Airway epithelial cell (primary cell): ENCODE measurements at places on chromosomes 3 and 15. TPM values are rescaled to one million over a fixed set of nuclear protein-coding genes. Genes with fewer than 3 reads are reported as not detected.

The TNFSF10 gene
- total RNA-seq: 30.9 and 37.7 TPM in 2 replicates

The KCNMB2 gene
- not detected in 2 replicates for total RNA-seq

The PRR20G gene
- total RNA-seq: not detected in 2 replicates

The TMEM158 gene
- total RNA-seq: 6.0 and 8.8 TPM in 2 replicates

The NPAP1 gene
- total RNA-seq: not detected in 2 replicates

The CIB2 gene
- 4.5 and 9.4 TPM in 2 replicates for total RNA-seq

The TUSC7 gene
- not detected in 2 replicates for total RNA-seq

The GRK7 gene
- 0.07 TPM in 1 of 2 replicates, not detected in the other for total RNA-seq

The MCF2L2 gene
- total RNA-seq: 0.05 and 0.28 TPM in 2 replicates

The ITGB5 gene
- 102 and 209 TPM in 2 replicates for total RNA-seq

The RTP1 gene
- not detected in 2 replicates for total RNA-seq

The RMDN3 gene
- 22.3 and 29.5 TPM in 2 replicates for total RNA-seq

The CNTN4 gene
- total RNA-seq: not detected in 2 replicates

The FBXO40 gene
- total RNA-seq: not detected in 2 replicates

The CLDN1 gene
- 43.1 and 60.4 TPM in 2 replicates for total RNA-seq

The WDR76 gene
- total RNA-seq: 11.4 and 15.5 TPM in 2 replicates

The SAMMSON gene
- not detected in 2 replicates for total RNA-seq

The DUOX1 gene
- 39.9 and 59.4 TPM in 2 replicates for total RNA-seq

The FBXL22 gene
- total RNA-seq: 0.14 and 5.7 TPM in 2 replicates

The NR1I2 gene
- not detected in 2 replicates for total RNA-seq

The SCN11A gene
- not detected in 2 replicates for total RNA-seq

The NDN gene
- total RNA-seq: 59.8 and 62.1 TPM in 2 replicates

The XIRP1 gene
- not detected in 2 replicates for total RNA-seq

The LRRC15 gene
- not detected in 2 replicates for total RNA-seq

The TGM4 gene
- total RNA-seq: 0.33 and 0.35 TPM in 2 replicates

The CLRN1 gene
- total RNA-seq: not detected in 2 replicates

The KNG1 gene
- total RNA-seq: not detected in 2 replicates

The SCN5A gene
- not detected in 2 replicates for total RNA-seq

The IMPG2 gene
- 0.05 and 0.07 TPM in 2 replicates for total RNA-seq

The RYR3 gene
- under 0.01 TPM in 1 of 2 replicates, not detected in the other for total RNA-seq

The WNT5A gene
- total RNA-seq: 9.6 and 17.0 TPM in 2 replicates

The ATXN7 gene
- total RNA-seq: 8.6 and 9.6 TPM in 2 replicates

The RGMA gene
- 5.9 and 6.6 TPM in 2 replicates for total RNA-seq

The ITGA11 gene
- total RNA-seq: 0.60 and 0.92 TPM in 2 replicates

The FAM227B gene
- 1.6 and 2.8 TPM in 2 replicates for total RNA-seq

The ACTL6A gene
- total RNA-seq: 67.7 and 111 TPM in 2 replicates

The EFCC1 gene
- not detected in 2 replicates for total RNA-seq

The FBN1 gene
- total RNA-seq: 2.9 and 3.5 TPM in 2 replicates

The TGM5 gene
- total RNA-seq: 0.92 and 2.1 TPM in 2 replicates

The MDFIC2 gene
- not detected in 2 replicates for total RNA-seq

The CFAP20DC gene
- total RNA-seq: 9.4 and 11.1 TPM in 2 replicates

The PSMA4 gene
- total RNA-seq: 291 and 297 TPM in 2 replicates

The GPR176 gene
- total RNA-seq: 3.6 and 6.9 TPM in 2 replicates

The RAB11A gene
- 324 and 434 TPM in 2 replicates for total RNA-seq

The WDR93 gene
- total RNA-seq: not detected in 2 replicates

The NTRK3 gene
- not detected in 2 replicates for total RNA-seq

The PLCH1 gene
- total RNA-seq: 0.23 and 0.49 TPM in 2 replicates

The MUC13 gene
- not detected in 2 replicates for total RNA-seq

The FOXL2 gene
- 0.19 and 0.28 TPM in 2 replicates for total RNA-seq

The ENTPD3 gene
- 8.8 and 13.0 TPM in 2 replicates for total RNA-seq

The CPEB1 gene
- total RNA-seq: not detected in 2 replicates
